Gastroesophageal sphincter (tissue), 4 donors: ENCODE measurements at places on chromosomes 16 and 17. TPM values are rescaled to one million over a fixed set of nuclear protein-coding genes. Genes with fewer than 3 reads are reported as not detected.

DNA sequence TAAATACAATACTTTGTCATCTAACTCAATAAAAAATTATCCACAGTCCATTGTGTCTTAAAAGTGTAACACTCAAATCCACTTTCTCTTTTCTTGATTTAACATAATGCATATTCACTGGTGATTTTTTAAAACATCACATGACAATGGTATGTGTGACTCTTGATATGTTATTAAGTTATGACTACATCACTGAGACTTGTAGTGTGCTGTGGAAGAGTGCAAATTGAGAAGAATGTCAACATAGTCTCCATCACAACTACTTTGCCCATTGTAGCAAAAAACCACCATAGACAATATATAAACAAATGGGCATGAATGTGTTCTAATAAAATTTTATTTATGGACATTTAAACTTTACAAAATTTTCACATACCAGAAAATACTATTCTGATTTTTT, 380.7 kb upstream of the PMFBP1 start:
- no peak for ATAC-seq

DNA sequence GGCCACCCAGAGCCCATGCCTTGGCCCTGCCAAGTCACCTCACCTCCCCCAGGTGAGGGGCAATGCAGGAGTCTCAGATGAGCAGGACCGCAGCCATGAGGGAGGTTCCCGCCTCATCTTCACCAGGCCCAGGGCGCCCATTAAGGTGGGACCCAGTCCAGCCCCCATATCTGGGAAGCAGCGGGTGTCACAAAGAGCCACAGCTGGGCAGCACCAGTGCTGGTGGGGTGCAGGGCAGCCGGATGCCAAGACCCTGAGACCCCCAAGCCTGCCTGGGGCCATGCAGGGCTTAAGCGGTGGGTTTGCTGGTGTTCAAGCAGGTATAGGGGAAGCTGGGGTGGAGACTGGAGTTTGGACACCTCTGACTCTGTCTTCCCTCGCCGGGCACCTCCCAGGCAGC, 237.8 kb upstream of the GSE1 start:
- ATAC-seq: no peak

KRTAP1-1 gene
- total RNA-seq: not detected

DNA sequence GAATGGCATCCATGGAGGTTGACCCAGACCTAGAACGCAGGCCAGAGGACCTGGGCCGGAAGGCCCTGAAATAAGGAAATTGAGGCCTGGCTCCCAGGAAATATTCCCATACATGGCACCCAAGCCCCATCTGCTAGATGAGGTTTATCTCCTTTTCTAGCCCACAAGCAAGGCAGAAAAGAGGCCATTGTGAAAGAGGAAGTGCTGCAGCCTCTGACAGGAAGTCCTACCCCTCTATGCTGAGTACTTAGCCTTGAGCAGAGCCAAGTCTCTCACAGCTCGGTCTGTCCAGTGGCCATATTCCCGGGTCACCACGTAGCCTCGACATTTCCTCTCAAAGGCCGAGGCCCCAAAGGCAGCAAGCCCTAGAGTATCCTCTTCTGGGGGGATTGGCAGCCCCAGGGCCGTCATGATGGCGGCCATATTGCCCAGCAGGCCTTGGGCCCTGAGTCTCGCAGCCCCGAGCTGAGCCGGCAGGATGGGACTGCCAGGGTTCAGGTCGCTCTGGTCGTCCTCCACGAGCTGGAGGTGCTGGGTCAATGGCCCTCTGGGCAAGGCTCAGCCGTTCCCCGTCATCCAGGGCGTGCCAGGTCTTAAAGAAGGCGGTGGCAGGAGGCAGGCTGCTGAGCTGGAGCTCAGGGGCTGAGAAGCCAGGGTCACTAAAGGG, 7.8 kb downstream of the CTF1 start:
- no peak for ATAC-seq

AOC3 gene
- total RNA-seq: 85.8 TPM

DNA sequence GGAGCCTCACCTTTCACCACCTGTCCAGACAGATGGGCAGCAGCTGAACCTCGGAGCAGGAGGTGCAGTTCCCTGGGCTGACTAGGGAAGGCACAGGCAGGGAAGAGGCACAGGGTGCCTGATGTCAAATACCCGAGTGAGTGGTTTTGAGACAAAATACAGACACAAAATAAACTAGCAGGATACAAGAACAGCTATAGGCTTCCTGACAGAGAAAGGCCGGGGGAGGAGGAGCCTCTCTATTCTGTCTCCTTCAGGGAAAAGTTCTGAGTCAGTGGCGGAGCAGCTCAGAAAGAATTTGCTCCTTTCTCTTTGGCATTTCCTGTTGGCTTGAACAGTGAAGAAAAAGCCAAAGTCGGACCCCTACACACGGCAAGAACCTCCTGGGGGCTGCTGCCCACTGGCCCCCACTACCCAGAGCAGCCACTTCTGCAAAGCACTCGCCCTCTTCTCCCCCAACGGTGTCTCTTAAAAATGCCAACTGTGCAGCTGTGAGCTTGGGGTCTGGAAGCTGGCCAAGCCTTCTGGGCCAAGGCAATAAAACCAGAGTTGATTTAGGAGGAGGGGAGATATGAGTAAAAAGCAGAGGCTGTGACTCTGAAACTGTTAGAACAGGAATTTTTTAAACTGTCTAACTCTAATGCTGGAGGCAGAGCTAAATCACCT, 14.4 kb upstream of the FAAP100 start:
- peak; percentile 84 for ATAC-seq

DNA sequence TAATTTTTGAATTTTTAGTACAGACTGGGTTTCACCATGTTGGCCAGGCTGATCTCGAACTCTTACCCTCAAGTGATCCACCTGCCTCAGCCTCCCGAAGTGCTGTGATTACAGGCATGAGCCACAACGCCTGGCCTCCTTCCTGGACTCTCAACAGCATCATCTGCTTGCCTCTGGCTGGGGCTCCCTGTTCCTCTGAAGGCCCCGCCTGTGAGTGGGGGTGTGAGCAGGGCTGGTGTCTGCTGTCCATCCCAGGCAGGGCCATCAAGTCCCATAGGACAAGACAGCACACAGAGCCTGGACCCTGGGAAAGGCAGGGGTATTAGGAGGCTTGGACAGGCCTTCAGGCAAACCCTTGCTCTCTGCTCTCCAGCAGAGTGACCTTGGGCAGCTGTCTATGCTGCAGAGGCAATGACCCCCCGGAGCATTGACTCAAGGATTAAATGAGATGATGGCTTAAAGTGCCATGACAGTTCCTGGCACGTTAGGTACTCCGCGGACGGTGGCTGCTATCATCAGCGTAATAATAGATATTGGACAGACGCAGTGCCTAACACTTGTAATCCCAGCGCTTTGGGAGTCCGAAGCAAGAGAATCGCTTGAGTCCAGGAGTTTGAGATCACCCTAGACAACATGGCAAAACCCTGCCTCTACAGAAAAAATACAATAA, 19.2 kb downstream of the SCNN1B start:
- no peak for ATAC-seq

NTN1 gene
- 117 TPM for total RNA-seq

DNA sequence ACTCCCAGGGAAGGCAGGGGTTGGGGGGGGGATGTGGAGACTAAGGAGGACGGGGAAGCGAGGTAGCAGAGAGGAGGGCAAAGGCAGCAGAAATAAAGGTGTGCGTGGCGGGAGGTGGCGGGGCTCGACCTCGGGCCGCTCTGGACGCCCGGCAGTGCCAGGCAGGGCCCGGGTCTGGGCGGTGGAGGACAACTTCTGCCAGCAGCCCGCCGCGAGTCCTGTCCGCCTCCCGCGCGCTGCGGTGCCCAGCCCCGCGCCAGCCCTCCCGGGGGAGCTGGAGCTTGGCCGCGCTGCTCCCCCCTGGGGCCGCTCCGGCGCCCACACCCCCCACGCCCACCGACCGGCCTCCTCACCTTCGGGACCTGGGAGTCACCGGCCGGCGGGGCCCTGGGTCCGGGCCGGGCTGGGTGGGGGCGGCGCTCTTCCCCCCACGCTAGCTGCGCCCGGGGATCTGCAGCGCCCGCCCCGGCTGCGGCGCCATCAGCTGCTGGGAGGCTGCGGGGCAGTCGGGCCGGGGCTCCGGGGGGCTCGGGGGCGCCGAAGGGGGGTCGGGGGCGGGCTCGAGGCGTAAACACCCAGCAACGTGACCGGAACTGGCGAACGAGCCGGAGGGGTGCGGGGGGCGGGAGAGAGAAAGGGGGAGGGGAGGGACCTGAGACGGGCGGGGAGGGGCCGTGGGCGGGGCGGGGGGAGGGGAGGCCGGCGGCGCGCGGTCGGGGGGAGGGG, at the start of gene CCDC92B:
Gene CCDC92B, minus strand, starts transcription at position 595 of the 726 bp plus-strand sequence. CDS start 14,507 bp downstream, outside the sequence.
- no peak for ATAC-seq

DHRS7C gene
- not detected for total RNA-seq

GRCh38 chr16:85202631-85203461, 90.6 kb upstream of the CIBAR2 start:
- peak; percentile 86 for ATAC-seq

GRCh38 chr17:37605813-37606505, 3.3 kb downstream of the SYNRG start:
- ATAC-seq: no peak

TPSAB1 gene
- 39.8 TPM for total RNA-seq

GRCh38 chr16:88381820-88382451, 823 bp upstream of the ZNF469 start:
- ATAC-seq: no peak

DNA sequence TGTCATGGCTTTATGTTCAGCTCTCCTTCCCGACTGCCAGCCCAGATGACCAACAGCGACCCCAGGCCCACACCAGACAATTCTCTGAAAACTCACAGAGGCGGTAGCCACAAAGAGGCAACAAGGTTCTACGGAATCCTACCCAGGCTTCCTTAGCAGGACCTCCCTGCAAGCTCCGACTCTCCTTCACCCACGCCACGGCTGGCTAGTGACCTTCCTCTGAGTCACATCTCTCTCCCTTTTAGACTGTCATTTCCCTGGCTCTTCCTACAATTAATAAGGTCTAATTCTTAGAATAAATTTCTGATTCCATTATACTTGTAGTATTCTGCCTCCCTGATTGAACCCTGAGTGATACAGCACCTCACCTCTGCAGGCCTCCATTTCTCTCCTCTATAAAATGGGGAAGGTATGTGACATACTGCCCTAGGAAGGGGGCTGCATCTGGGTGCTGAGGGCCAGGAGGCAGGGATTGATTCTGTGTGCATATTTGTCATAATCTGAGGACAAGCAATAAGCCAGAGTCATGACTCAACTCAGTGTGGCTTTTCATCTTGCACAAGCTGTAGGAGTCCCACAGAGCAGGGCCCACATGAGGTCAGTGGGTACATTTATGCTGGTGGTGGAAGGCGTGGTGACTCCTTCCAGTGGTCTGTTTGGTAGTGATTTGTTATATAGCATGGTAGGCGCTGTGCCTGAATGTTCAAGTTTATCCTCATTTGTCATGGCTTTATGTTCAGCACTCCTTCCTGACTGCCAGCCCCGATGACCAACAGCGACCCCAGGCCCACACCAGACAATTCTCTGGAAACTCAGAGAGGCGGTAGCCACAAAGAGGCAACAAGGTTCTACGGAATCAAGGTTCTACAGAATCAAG, 46.2 kb downstream of the SMPD3 start:
- no peak for ATAC-seq

SMIM5 gene
- total RNA-seq: 5.9 TPM

SYT17 gene
- 5.2 TPM for total RNA-seq

- no peak for ATAC-seq
These were observed 114.0 kb upstream of the SDK2 start for GRCh38 chr17:73758245-73758644.

GRCh38 chr17:62802561-62803205, 5.4 kb downstream of the MARCHF10 start:
- ATAC-seq: no peak

- no peak for ATAC-seq
These were observed 6.1 kb downstream of the OR1A1 start for GRCh38 chr17:3213587-3213986.

- no peak for ATAC-seq
These were observed 50.1 kb upstream of the CLEC19A start for GRCh38 chr16:19235478-19235877.

DNA sequence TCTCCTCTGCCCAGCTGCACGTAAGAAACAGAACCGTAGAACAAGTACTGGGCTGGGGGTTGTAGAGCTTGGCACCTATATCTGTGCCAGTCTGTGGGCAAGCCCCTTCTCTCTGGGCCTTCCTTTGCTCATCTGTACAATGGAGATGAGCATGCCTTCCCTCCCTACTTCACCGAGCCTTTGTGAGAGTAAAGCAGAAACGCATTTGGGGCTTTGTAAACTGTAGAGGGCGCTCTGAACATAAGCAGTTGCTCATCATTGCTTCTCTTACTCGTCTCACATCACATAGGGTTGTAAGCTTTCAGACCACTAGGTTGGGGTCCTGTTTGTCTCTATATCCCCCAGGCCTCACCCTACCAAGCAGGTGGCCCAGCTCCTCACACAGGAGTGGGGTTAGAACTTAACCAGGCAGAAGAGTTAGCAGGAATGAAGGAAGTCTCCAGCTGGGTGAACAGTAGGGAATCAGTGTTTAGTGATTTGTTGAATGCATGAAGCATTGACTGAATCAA, 15.1 kb downstream of the SAMD14 start:
- ATAC-seq: no peak

- ATAC-seq: no peak
These were observed 2.7 kb downstream of the RNF43 start for GRCh38 chr17:58414596-58414997.

- no peak for ATAC-seq
These were observed 170.0 kb upstream of the GSE1 start for GRCh38 chr16:85443116-85443515.

GRCh38 chr17:64502809-64503208, 3.3 kb downstream of the DDX5 start:
- ATAC-seq: no peak

- no peak for ATAC-seq
These were observed 41.7 kb downstream of the ZZEF1 start for GRCh38 chr17:4100883-4101756.

DNA sequence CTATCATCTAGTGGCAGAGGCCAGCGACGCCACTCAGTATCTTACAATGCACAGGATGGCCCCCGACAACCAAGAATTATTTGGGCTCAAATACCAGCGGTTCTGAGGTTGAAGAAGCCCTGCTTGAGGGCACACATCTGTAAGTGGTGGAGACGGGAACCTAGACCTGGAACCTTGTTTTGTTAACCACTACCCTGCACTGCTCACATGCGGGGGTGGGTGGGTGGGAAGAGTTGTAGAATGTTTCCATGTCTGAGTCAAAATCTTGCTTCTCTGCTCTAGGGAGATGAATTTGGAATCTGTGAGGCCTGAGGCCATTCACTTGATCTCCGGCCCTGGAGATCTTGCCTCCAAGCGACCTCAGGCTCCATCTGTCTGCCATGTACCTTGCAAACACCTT, 44.1 kb downstream of the ABCC1 start:
- no peak for ATAC-seq

ERI2 gene
- 21.8 TPM for total RNA-seq

GRCh38 chr17:39064374-39064773, 87.1 kb downstream of the PLXDC1 start:
- ATAC-seq: peak; percentile 59
